ENCODE measurements at places on chromosomes 11 and 22.

- DNase-seq: no peak
Observed at GRCh38 chr11:37313266-37313665, 715.2 kb upstream of the RAG2 start.

DNA sequence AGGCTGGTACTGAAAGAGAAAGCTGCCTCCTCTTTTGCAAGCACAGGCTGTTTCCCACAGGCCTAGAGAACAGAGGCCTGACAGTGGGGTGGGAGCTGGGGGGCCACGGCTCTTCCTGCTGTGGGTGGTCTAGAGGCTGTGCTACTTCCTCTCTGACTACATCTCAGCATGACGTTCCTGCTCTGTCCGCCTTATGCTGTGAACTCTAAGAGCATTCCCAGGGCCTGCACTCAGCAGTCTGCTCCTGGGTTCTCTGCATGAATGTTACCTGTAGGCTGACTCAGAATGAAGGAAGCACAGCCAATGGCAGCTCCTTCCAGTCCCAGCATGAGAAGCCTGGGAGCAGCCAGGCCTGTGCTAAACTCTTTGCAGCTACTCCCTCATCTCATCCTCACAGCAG lies 534.3 kb downstream of the NTM start:
- DNase-seq: no peak

DNA sequence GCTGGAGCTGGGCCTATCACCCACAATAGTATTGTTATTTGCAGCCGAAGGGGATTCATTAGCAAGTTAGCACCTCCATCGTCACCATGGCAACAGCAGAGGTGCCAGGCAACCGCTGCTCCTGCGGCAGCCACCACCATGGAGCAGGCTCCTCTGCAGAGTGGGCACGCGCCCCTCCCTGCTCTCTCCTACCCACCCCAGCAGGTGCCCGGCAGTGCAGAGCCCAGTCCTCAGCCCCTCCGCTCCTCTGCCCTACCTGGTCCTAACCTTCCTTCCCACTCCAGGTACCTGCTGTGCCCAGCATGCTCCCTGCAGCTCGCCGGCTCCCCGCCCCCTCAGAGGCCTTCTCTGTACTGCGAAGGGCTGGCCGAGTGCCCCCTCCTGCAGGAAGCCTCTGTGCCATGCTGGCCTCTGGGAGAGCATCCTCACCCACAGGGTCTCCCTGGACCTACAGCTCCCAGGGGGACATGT lies 3.6 kb downstream of the DUSP8 start:
- DNase-seq: no peak

DNA sequence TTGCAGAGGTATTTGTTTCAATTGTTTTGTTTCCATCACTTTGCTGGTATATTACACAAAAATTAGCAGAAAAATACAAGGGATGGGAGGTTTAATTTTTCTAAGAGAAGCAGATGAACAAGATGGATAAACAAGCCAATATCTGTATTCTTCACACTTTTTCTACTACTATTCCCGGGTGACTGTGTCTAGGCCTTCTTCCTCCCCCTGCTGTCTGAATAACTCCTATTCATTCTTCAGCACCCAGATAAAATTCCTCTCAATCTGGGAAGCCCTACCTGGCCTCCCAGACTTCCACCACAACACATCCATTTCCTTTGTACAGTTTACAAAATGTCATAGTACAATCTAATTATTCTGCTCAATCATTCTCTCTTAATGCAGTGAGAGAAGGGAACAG lies 666.6 kb upstream of the TENM4 start:
- DNase-seq: no peak

DNA sequence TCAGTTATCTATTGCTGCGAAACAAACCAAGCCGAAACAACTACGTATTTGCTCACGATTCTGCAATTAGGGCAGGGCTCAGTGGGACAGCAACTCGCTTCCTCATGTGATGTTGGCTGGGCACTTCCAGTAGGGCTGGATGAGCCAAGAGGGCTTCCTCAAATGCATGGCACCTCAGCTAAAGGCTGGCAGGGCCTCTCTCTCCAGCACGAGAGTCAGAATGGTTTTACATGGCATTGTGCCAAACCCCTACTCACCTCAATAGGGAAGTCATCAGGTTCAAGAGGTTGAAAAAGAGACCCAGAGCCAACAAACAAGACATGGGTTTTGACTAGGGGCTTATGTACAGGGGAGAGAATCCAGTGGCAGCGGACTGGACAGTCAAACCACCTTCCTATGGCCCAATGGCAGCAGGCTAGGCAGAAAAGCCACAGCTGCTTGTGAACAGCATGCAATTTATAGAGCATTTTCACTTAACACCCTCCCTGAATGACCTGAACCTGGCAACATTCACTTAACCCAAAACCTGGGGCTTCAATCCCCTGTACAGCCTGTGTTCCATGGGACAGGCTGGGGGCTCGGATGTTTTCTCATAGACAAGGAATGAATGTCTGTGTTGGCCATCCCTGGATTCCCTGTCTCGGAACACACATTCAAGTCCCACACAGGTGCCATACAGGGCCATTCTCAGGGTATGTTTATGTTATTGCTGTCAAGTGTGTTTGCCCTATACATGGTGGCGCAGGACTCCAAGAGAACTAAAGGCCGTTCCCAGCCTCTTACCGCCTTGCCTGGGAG lies 154.2 kb upstream of the NAV2 start:
- no peak for DNase-seq

GRCh38 chr11:61489833-61490721 lies 18.5 kb upstream of the LRRC10B start:
- peak; percentile 67 for DNase-seq

GRCh38 chr22:28351476-28351875 lies 328.2 kb downstream of the TTC28 start:
- DNase-seq: no peak

DNA sequence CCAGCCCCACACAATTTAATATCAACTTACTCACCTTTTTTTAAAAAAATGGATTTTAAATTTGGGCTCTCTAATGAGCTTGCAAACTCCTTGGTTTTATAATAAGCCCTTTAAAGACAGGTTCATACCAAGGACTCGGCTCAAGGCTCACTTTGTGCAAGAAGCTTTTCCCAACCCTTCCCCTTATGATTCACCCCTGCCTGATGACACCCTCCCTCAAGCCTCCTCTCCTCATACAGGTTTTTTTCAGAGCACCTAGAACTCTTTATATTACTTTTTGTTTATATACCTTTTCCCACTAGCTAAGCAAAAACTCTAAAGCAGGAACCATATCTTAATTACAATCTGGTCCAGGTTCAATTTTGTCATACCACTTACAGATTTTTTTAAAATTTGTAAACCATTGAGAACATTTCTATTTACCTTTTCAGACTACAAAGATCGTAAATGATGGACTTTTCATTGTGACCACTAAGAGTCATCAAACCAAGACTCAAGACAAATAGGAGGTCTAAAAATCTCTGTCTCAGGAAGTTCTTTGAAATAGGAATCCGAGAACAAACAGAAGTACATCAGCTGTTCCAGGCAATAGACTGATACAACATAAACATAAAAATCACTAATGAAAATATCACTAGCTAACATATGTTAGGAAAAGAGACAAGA lies 13.1 kb upstream of the EXPH5 start:
- DNase-seq: no peak

DNA sequence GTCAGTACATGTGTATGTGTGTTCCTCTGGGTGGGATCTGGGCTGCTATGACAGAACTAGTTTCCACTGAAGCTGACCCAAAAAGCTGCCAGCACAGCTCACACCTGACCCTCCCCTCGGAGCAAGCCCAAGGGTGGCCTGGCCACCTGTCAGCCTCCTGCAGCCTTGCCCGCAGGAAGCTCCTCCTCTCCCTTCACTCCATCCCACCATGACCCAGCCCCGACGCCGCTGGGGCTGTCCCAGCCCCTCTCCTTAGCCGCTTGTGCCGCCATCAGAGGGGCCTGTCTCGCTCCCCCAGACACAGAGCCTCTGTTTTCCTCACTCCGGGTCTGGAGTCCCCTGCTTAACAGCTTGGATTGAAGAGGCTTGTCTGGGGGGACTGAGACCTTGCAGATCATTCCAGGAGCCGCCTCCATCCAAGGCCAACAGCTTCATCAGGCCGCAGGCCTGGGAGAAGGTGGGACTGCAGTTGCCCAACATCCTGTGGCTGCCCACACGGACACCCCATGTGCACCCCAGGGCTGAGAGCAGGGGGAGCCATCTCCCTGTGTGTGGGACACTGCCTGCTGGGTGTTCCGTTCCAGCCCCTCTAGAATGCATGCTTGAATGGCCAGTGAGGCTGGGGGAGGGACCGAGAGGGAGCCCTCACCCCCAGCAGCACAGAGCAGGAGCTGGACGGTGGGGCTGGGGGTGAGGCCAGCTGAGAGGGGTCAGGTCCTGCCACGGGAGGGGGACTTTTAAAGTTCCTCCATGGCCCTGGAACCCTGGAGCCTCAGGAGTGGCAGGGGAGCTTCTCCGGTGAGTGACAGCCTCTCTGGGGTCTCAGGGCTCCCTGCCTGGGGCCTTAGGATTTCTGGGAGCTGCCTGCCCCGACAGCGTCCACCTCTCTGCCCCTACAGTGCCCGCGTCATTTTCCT lies 696 bp downstream of the MRGPRF start:
- DNase-seq: peak; percentile 62

- DNase-seq: peak; percentile 87
Observed at GRCh38 chr22:27134315-27134701, 476.9 kb downstream of the MIAT start.

DNA sequence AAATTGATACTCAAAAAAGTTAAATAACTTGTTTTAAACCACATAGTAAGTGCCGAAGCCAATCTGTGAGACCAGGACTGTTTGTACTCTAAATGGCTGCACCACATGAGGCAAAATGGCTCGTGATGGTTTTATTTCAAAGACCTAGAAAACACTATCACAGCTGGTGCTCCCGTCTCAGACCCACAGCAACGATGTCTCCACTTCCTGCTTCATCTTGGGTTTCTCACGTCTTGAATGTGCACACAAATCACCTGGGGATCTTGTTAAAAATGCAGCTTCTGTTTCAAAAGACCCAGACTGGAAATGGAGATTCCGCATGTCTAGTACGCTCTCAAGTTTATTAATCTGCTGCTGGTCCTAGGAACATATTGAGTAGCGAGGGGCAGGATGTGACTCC lies 1.2 kb downstream of the CD3E start:
- no peak for DNase-seq

DNA sequence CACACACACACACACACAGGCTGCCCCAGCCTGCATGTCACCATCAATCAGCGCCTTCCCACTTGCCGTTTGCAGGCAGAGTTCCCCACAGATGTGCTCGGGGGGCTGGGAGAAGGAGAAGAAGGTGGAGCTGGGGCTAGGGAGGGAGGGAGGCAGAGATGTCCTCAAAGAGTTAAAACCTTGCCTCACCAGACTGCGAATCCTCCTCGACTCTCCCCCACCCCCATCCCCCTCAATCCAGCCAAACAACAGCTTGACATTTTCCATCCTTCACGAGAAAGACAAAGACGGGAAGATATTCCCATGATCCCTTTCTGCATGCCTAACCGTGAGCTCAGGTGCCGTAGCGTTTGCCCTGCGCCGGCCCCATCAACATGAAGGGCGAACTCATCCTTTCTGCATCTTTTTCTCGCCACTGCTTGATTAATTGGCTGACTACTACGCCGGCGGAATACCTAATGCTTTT lies 365.5 kb downstream of the MIAT start:
- no peak for DNase-seq

DNA sequence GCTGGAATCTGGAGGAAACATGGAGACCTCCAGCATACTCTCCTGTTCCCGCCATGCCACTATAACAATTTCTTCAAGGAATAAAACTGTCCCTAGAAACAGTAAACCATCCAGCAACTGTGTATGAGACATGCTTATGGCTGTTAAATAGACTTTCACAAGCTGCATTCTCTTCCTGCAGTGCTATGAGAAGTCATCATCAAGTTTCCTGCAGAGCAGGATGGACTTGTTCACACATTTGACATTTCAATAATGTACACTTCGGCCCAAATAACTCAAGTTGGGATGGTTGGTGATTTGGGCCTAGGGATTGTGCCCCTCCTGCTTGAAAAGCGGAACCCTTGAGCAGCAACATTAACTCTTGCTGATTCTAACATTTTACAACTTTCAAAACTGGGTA lies 20.2 kb upstream of the CSF2RB start:
- no peak for DNase-seq

GRCh38 chr11:33645686-33646085 lies 54.9 kb downstream of the C11orf91 start:
- no peak for DNase-seq

DNA sequence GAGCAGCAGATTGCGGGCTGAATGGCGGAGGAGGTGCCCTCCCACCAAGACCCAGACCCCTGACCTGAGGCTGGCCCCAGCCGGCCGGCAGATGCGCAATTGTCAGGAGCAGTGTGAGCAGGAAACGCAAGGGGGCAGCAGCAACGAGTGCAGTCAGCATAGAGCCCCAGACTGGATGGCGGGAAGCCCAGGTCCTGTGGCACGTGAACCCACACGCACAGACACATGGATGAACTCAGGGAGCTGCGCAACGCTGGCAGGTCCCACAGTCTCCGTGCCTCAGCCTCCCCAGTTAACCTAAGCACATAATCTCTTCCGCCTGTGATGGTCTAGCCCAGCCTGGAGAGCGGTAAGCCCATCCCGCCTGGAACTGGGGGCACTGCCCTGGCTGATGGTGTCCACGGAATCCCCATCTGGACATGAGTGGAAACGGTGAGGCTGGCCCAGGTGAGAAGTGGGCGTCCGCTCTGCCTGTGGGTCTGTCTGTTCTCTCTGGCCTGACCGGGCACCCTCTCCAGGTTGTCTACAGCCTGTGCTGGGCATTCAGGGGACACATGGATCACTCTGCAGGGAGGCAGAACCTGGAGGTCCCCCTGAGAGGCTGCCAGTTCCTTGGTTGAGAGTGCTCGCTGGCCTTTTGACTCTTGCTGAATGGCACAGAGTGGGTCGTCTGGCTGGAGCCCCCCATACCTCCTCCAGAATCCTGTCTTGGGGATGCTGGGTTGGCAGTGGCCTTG lies 626 bp upstream of the TBX10 start:
- DNase-seq: peak; percentile 80

GRCh38 chr11:70570693-70571395 lies 172.5 kb downstream of the CTTN start:
- DNase-seq: no peak

DNA sequence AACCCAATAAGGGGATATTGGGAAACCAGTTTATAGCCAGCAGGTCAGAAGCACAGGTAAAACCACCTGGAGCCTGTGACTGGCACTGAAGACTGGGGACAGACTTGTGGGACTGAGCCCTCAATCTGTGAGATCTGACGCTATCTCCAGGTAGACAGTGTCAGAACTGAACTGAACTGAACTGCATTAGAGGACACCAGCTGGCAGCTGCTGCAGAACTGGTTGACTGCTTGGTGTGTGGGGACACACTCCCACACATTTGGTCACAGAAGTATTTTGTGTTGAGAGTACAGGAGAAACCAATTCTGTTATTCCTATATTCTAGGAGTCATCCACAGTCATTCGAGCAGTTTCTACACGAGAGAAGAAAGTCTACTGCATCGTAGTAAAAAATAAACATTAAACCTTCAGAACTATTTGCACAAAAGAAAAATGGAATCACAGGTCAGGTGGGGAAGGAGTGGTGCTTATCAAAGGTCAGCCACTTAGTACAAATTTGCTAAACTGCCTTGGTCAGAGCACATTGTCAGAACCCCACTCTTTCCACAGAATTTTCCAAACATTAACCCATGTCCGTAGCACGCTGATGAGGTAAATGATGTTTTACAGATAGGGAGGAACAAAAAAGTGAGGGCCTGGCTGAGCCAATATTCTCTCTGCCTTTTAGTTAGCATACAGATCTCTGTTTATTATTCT lies 77.2 kb downstream of the SIK3 start:
- no peak for DNase-seq
